ENCODE measurements at places on chromosomes 11 and 22.

- DNase-seq: no peak
Observed at GRCh38 chr11:34620820-34621792, at the start of gene EHF. TSS of gene EHF (plus strand) at chr11:34621093. CDS start at chr11:34642631, 21,538 bp downstream.

DNA sequence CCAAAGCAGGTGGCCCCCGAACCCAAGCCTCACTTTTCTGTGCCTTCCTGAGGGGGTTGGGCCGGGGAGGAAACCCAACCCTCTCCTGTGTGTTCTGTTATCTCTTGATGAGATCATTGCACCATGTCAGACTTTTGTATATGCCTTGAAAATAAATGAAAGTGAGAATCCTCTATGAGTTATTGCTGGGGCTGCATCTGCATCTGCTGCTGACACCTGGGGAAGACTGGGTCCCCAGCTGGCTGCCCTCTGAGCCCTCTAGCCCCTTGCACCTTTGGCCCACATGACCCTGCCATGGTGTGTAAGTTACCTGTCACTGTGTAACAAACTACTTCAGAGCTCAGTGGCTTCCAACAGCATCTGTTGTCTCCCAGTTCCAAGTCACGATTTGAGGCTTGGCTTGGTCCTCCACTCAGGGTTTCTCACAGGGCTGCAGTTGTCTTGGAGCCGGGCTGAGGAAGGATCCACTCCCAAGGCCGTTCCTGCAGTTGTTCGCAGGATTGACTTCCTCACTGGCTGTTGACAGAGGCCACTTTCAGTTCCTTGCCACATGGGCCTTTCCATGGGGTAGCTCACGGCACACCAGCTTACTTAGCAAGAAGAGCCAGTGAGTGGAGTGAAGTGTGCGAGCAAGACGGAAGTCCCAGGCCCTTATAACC, 13.5 kb upstream of the UVRAG start:
- no peak for DNase-seq

GRCh38 chr22:24180316-24181087, 785 bp upstream of the SUSD2 start:
- no peak for DNase-seq

- no peak for DNase-seq
Observed at GRCh38 chr11:17601676-17602075, 54.6 kb downstream of the OTOG start.

DNA sequence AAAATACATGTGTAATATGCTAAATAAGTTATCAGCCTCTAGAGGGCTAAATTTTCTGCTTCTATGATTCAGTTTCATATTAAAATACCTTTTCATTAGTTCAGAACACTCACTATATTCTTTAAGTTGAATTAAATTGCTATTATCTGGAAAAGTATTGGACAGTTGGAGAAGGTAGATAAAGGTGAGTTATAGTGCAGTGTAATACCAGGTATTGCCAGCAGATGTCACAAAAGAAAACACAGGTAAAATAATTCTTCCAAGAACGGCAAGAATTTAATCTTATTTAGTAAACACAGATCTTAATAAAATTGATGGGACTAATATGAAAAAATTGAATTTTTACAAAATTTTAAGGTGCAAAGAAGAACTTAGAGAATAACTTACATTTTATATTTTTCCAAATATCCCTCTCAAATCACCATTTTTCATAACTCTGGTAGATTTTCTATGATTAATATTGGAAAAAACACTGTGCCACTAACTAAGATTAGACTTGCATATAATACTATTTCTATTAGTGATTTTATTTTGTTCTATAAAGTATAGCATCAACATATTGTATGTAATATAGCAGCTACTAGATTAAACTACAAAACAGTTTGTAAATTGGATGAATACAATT, 1.7 kb upstream of the LRRC4C start:
- no peak for DNase-seq

GRCh38 chr11:115872416-115872815, 368.2 kb upstream of the CADM1 start:
- DNase-seq: no peak

GRCh38 chr11:44651535-44652155, 75.1 kb upstream of the TSPAN18 start:
- no peak for DNase-seq

DNA sequence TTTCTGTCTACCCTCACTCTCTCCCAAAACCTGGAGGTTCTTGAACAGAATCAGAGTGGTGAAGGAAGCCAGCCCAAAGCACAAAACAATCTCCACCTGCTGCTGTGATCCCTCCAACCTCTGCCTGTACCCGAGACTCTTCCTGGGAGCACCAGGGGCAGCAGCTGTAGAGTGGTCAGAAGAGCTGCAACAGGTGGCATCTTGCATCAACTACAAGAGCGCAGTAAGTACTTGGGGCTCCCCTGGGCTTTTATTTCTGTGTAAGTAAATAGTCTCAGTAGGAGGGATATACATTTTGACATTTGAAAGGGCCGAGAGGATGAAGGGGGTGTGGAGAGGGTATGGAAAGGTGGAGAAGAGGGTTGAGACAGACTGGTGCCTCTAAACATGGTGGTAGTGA, 8.3 kb upstream of the UBQLNL start:
- no peak for DNase-seq

Measured in CD4-positive, alpha-beta memory T cell (primary cell).